ENCODE measurements at places on chromosomes 7 and 10.

DNA sequence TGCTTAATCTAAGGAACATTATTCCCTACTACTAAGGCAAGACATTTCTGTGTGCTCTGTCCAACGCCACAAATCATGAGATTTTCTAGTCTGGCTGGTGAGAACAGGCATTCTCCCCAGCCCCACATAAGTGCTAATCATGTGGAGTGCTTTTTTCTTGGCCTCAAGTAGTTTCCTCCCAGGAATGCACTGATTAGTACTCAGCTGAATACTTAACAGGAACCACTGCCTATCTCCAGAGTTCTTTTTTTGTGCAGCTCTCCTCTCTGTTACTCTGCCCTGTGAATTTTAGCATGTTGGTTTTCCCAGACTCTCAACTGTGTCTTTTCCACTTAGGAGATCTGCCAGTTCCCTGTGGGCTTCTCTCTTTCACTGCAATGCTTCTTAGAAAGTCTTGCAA, 1098.5 kb upstream of the LRRTM3 start:
- DNase-seq = no peak

GRCh38 chr10:60908031-60908430, 36.0 kb downstream of the RHOBTB1 start:
- DNase-seq = no peak

DNA sequence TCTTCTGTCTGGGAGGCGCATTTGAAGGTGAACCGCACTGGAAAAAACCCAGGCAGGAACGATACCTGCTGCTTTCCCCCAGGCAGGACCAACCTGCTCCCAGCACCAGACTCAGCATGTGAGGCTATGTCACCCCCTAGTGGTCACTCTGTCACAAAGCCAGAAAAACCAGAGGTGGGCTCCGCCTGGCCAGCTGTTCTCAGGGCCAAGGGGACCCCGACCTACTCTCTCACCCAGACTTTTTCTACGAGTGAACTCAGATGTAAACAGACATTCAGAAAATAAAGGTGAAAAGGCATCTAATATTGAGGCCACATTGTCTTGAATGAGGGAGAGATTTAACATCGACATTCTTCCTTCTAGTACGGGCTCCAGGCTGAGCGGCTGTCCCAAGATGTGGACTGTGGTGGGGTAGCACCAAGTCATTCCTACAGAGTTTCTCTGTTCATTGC, 117.3 kb downstream of the PRKAG2 start:
- peak; percentile 69 for DNase-seq

DNA sequence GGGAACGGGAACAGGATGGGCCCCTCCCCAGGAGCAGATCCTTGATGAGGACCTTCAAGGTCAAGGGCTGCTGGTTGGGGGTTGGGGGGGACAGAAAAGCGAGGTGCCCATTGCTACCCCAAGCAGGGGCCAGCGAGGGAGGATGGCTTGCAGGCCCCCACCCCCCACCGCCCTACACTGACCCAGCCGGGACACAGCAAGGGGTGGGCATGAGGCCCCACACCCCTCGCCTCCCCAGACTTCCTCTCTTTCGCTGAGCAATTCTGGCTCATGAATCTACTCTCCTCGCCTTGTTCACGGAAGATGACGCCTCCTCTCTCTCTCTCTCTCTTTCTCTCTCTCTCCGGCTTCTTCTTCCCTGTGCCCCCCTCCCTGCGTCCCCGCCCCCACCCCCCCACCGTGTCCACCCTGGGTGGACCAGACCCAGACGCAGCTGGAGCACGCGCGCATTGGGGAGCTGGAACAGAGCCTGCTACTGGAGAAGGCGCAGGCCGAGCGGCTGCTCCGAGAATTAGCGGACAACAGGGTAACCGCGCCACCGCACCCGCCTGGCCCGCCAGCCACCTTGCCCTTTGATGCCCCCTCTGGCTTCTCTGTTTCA, 81.1 kb upstream of the GTF2IRD1 start:
- DNase-seq = no peak

- no peak for DNase-seq
These were observed 19.5 kb downstream of the PRF1 start for GRCh38 chr10:70582793-70583668.

GRCh38 chr7:36129048-36129534, 24.0 kb upstream of the EEPD1 start:
- DNase-seq = no peak

DNA sequence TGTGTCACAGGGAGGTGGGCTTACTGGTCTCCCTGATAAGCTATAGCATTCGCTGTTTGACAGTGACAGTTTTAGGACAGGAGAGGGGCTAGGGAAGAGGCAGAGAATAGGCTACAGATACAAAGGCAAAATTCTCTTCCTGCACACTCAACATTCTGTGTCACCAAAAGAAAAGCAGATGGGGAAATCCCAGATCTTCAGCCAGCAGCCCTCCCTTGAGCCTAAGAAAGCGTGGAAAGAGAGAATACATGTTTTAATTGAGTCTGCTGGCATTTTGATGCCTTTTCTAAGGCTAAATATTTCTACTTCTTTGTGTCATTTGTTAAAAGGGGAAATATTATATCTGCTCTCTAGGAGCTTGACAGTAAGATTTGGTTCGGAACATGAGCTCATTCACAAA, 247.0 kb downstream of the TRIL start:
- no peak for DNase-seq

DNA sequence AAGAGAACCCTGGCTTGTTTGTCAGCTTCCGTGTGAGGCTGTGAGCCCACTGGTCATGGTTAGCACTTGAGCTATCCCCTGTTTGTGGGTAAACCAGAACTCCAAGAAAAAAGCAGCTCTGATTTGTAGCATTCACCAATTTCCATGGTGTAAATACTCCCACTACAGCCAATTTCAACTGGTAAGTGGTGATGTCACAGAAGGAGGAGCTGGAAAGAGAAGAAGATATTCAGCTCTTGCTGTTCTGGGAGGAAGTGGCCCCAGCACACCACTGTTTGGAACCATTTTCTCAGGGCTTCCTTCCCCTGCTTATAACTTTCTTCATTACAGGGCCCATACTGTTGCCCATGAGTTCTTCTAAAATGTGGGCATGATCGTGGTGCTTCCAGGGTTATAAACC, 500.1 kb upstream of the ZMIZ1 start:
- DNase-seq = peak; percentile 60

- DNase-seq = no peak
These were observed 111.3 kb upstream of the ASAH2 start for GRCh38 chr10:50362547-50363125.

DNA sequence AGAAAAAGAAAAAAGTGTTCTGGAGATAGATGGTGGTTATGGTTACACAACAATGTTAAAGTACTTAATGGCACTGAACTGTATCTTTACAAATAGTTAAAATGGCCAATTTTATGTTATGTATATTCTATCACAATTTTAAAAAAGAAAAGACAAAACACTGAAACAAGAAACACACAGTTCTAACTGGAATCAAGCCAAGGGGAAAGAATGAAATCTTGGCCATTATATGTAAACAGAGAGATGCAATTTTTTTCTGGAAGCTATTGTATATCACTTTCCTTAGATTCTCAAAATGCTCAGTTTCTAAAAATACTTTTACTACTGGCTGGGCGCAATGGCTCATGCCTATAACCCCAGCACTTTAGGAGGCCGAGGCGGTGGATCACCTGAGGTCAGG, 4.1 kb downstream of the COA1 start:
- DNase-seq = no peak

DNA sequence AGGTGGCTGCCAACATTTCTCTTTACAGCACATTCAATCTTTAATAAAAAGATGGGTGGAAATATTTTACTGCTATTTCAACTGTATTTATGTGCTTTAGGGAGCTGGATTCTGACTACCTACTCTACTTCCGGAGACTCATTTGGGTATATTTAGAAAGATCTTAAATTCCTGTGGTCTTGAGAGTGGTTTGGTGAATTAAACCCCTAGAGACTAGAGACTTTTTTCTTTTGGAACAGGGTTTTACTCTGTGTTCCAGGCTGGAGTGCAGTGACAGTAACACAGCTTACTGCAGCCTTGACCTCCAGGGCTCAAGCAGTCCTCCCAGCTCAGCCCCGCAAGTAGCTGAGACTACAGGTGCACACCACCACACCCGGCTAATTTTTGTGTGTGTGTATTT, 79.0 kb upstream of the HABP2 start:
- no peak for DNase-seq

DNA sequence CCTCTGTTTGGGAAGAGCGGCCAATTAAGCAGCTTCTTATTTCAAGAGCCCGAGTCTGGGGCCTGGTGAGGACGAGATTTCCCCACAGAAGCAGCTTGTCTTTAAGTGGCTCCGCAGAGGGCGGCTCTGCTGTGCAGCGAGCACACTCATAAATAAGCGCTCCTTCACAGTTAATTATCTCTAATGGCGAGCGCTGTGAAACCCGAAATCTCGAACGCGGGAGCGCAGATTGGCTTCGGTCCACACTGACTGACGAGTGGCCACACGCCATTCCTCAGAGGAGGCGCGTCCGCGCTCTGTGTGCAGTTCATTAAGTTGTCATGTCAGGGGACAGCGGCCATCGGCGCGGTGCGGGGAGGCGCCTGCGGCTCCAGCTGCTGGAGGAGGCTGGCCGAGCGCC, 560.9 kb downstream of the DNAJB6 start:
- no peak for DNase-seq

DNA sequence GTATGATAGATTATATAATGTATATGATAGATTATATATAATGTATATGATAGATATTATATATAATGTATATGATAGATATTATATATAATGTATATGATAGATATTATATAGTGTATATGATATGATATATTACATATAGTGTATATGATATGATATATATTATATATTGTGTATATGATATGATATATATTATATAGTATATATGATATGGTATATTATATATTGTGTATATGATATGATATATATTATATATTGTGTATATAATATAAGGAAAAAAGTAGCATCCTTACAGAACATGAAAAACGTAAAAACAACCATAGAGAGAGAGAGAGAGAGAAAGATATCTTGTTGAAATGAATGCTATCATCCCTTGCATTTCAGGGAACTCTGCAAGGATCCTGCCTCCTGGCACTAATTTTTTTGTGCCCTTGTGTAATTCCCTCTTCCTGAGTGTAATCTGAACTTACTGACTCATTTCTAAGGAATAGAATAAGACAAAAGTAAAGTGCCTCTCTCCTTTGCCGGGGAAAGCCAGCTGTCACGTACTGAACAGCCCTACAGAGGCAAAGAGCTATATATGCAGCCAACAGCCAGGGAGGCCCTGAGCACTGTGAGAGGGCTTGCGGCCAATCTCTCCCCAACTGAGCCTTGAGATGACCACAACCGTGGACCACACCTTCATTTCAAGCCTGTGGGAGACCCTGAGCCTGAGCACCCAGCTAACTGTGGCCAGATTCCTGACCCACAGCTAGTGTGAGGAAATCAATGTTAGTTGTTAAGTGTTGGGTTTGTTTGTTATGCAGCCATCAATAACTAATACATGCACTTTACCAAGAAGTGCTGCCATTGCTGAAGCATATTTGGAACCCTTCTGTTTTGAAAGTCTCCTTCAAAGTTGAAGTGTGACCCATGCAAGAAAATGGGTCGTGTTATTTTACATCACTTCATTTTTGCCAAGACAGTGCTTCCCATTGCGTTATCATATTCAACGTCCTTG, 61.1 kb upstream of the EZH2 start:
- no peak for DNase-seq

- peak; percentile 97 for DNase-seq
These were observed 50.2 kb downstream of the MTURN start for GRCh38 chr7:30184791-30185487.

GRCh38 chr10:23408330-23408976, 30.4 kb upstream of the OTUD1 start:
- DNase-seq = no peak

GRCh38 chr10:118358327-118358726, 16.2 kb upstream of the FAM204A start:
- DNase-seq = no peak

GRCh38 chr7:120700796-120701195, 157.1 kb downstream of the TSPAN12 start:
- DNase-seq = no peak

- DNase-seq = no peak
These were observed 27.0 kb upstream of the UBN2 start for GRCh38 chr7:139203992-139204391.

GRCh38 chr7:103879411-103879810, 110.0 kb downstream of the RELN start:
- DNase-seq = no peak

GRCh38 chr7:123437447-123437995, 96.9 kb downstream of the IQUB start:
- no peak for DNase-seq

DNA sequence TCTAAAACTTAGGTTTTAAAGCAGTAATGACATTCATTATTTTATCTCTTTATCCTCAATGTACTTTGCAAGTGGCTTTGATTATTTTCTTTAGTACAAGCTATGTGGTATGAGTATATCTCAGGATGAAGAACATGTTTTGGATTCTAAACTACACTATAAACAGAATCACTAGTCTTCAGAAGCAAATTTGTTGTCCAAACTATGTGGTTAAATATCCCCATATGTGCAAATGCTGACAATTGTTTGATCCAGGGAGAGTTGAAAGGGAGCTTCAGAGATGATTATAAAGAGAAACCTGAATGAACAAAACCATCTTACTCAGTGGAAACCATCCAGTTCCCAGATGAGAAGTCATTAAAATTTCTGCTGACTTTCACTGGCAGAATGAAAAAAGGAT, 179.3 kb downstream of the MDFIC start:
- no peak for DNase-seq

DNA sequence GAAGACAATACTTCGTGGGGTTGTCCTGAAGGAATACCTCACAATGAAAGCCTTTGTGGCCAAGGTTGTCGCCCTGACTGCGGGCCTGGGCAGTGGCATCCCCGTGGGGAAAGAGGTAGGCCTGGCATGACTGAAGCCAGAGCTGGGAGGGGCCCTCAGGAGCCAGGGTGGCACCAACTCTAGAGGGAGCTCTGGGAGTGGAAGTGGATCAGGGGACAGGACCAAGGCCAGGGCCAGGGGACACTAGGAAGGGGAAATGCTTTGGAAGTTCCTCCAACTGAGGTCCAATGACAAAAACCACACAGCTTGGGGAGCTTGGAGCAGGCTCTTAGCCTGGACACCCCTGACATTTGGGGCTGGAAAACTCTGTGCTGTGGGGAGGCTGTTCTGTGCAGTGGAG, 5.8 kb downstream of the CLCN1 start:
- DNase-seq = peak; percentile 79

GRCh38 chr7:148882841-148883265, 1.2 kb downstream of the EZH2 start:
- DNase-seq = peak; percentile 30

DNA sequence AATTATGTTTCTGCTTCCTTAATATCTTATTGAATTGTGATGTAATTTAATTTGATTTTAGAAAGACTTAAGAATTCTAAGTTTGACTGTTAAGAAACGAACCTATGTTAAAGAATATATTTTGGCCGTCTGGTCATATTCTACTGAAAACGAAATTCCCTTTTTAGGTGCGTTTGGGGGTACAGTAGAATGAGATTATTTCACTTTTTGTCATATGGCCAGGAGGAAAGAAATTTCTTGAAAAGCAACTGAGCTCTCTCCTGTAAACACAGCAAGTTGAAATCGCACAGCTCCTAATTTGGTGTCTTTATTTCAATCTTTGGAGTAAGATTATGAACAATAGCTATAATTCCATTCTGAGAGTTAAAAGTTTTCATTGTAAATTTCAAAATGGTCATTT, 227.6 kb downstream of the CACNB2 start:
- DNase-seq = no peak

GRCh38 chr10:61356354-61356753, 96.8 kb downstream of the TMEM26 start:
- DNase-seq = peak; percentile 16

GRCh38 chr7:33744293-33745075, 160.9 kb upstream of the BMPER start:
- peak; percentile 61 for DNase-seq

GRCh38 chr10:102455893-102456471, 4.6 kb upstream of the C10orf95 start:
- peak; percentile 87 for DNase-seq

All from suppressor macrophage treated with lipopolysaccharide for 4 hours (primary cell).